ENCODE measurements at places on chromosomes 11 and 22.

GRCh38 chr11:112167145-112167544 is at the start of gene TEX12:
Gene TEX12, plus strand, starts transcription at chr11:112167372. Its CDS starts 1,897 bp downstream, at chr11:112169269.
- no peak for DNase-seq

DNA sequence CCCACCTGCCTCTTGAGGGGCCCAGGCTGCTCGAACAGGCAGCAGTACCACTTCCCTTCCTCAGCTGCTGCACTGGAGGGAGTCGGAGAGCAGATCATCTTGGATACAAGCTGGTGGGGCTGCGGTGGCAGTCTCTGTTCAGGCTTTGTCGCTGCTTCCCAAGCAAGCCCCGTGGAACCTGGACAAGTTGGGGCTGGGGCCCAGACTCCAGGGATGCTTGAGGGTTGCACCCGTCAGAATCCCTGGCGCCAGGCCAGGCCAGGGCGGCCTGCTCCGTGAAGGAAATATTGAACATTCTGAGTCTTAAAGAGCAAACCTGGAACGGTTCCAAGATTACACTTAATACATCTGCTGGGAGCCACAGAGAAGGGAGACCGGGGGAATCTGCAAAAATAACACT is 310.1 kb upstream of the SORL1-AS1 start:
- DNase-seq = no peak

GRCh38 chr11:117704395-117705100 is 92.5 kb downstream of the DSCAML1 start:
- no peak for DNase-seq

DNA sequence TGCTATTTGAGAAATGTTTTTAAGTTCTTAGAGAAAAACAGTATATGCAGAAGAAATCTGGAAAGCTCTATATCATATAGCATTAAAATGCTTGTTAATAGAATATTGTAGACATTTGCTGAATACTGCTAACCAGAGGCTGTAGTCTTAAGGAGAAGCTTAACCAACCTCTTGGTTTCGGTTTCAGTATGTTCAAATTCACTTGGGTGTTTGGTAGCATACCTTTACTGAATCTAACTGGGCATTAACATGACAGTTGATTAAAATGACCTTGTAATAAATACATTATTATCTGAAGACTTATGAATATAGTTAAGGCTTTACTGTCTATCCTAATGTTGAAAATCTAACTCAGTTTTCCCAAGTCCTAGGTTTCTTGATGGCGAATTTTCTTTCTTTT is 5.4 kb downstream of the PCF11 start:
- DNase-seq = no peak

DNA sequence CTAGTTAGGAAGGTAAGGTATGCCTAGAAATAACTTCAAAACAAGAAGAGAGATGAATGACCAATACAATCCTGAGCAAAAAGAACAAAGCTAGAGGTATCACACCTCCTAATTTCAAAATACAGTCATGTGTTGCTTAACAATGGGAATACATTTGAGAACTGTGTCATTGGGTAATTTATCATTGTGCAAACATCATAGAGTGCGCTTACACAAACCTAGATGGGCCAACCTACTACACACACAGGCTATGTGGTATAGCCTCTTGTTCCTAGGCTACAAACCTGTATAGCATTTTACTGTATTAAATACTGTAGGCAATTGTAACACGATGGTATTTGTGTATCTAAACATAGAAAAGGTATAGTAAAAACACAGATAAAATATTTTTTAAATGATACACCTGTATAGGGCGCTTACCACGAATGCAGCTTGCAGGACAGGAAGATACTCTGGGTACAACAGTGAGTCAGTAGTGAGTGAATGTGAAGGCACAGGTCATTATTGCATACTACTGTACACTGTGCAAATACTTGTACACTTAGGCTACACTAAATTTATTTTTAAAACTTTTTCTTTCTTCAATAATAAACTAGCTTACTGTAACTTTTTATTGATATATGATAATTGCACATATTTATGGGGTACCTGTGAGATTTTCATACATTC is 48.2 kb downstream of the STK33 start:
- DNase-seq = no peak

DNA sequence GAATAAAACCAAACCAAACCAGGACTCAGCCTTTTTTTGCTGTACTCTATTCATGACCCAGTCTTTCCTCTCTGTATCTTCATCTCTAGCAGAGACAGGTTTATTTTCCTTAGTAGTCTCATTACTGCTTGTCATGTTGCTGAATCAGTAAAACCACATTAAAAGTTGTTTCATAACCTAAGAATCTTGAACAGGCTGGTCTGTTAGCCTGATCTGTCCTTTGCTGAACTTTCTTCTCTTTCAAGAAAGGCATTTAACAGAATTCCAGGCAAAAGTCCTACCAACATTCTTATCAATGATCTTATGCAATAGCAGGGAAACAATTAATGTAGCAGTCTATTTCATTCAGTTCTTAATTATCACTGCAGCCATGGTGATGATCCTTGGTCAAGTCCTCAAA is 197.7 kb downstream of the CASP12 start:
- DNase-seq = peak; percentile 28

DNA sequence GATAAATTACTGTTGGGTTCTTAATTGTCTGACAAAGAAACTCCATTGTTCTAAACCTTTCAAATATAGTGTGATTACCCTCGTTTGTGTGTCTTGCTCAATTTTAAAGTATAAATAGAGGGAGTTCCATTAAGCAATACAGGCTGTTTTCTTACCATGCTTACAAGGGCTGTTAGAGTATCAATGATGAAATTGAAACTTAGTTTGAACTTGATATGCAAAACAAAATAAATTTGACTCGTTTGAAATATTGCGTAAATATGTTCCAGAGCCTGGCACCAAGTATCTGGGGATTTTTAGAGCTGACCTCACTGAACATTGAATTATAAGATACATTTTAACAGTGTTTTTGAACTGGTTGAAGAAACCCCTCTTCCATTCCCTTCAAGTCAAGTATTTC is 31.7 kb downstream of the TEAD1 start:
- no peak for DNase-seq

GRCh38 chr11:90908074-90908473 is 685.2 kb upstream of the CHORDC1 start:
- DNase-seq = no peak

- peak; percentile 21 for DNase-seq
Measured at GRCh38 chr11:124763156-124763947, 1.3 kb upstream of the ESAM start.

DNA sequence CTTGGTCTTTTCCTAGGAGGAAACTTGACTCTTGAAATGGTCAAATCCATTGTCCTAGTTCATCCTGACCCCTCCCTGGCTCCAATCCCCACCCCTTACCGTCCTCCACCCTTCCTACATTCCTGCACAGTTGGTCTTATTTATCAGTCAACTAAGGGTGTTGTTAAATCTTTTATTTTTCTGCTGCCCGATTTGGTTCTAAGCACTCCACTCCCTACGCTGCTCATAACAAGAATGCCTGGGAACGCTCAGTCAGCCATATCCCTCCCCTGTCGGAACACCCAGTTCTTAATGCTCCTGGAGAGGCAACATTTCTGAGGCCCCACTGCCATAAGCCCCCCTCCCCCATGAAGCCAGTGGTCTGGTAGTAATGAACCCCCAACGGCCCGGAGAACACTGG is 9.7 kb downstream of the EHF start:
- no peak for DNase-seq

GRCh38 chr22:35540595-35541253 is at the start of gene RASD2:
Gene RASD2, plus strand, starts transcription at chr22:35540831. Its CDS starts 5,979 bp downstream, at chr22:35546810.
- DNase-seq = peak; percentile 42

GRCh38 chr11:8962841-8963240 is 1.4 kb downstream of the TMEM9B start:
- no peak for DNase-seq

DNA sequence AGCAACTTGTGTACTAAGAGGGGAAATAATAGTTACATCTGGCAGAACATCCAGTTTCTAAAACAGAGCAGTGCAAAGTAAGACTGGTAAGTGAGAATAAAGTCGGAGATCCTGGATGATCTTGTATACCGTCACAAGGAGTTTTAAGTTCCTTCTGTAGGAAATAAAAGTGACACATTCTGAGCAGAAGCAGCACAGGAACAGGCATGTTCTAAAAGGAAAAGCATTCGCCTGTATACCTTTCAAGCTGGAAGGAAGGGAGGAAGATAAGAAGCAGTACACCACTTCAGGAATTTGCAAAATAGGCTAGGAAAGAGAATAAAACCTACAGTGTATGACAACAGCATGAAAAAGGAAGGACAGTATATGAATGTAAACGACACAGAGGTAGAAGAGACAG is 106.2 kb upstream of the TP53AIP1 start:
- no peak for DNase-seq

GRCh38 chr22:49380828-49381114 is 446.9 kb downstream of the BRD1 start:
- no peak for DNase-seq

GRCh38 chr22:45650721-45651120 is 20.9 kb upstream of the ATXN10 start:
- no peak for DNase-seq

DNA sequence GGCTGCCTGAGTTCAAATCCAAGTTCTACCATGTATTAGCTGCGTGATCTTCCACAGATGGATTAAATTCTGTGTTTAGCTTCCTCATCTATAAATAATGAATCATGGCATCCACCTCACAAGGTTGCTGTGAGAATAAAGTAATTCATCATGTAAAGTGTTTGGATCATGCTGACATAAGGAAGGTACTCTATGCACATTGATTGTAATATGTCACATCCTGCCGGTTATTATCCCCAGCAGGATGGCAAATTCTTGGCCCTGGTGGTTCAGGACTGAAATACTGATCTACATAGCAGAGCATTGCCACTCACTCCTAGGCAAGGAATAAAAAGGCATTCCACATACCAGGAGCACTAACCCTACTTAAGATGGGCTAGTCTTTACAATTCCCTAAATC is 40.8 kb downstream of the LGR4 start:
- no peak for DNase-seq

DNA sequence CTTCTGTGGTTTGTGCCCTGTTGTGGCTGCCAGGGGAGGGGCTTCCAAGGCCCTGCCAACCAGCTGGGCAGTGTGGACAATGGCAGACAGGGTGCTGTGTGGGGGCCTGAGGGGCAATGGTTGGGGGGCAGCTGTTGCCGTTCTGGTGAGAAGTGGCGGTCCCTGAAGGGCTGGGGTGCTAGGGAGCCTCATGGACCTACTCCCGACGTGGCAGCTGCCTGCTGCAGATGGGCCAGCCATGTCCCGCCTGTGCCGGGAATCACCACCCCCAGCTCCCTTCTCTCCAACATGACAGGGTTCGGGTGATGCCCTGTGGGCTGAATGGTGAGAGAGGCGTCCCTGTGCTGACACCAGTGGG is 74.2 kb downstream of the KCNQ1 start:
- no peak for DNase-seq

DNA sequence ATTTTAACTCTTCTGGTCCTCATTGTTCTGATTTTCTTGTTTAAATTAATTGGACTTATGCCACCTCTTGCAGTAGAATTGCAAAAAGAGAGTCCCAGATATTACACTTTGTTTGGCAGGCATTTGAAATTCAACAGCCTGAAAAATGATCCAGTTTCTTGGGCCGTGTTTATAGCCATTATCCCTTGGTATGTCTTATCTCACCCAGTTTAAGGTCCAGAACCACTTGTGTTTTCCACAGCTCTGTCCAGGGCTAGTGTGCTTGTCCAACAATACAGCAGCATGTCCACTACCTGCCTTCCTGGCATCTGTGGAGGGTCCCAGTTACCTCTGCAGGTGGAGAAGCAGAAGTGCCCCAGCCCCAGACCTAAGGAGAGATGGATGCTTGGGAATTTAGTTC is 397.4 kb downstream of the SOX6 start:
- no peak for DNase-seq

GRCh38 chr11:66190786-66191185 is 77.7 kb upstream of the RAB1B start:
- no peak for DNase-seq

DNA sequence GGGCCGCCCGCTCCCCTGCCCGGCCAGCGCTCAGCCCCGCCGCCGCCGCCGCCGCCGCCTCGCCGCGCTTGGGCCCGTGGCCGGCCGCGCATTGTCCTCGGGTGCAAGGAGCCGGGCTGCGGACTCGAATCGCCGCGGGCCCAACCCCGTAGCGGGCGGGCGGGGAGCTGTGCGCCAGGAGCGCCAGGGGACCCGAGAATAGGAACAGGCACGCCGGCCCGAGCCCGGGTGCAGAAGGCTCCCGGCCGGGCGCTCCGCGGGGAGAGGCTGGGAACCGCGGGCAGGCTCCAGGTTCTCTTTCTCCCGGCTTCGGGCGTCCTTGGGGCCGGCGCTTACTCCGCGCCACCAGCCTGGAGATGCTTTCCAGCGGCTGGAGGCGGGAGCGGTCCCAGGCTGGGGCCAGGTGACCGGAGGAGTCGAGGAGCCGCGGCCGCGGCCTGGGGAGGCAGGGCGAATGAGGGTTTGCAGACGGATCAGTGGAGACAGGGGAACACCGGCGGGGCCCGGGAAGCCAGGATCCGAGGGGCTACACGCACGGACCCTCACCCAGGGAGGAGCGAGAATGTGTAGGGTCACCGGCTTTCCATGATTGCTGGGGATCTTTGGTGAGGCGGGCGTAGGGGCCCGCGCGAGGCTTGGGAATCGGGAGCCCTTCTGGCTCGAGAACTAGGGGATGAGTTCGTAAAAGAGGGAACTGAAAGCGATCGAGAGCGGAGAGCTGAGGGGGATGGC is 726 bp downstream of the PKNOX2 start:
- no peak for DNase-seq

DNA sequence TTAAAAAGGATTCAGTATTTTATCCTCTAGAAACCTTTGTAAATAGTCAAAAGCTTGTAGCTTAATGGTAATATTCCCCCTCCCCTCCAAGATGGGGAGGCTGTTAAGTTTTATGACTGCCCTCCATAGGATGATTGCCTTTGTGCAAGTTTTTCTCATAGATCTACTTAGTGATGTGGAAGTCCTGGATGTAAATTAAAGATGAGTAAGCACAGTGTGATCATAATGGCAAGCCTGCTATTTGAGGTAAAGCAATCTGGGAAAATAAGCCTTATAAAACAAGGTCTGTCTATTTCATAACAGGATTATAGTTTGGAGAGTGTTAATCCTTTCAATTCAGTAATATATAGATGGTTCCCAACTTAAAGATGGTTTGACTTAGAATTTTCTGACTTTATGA is 216.3 kb downstream of the DDX10 start:
- DNase-seq = no peak

- peak; percentile 38 for DNase-seq
Measured at GRCh38 chr22:48444320-48445112, 1383.2 kb downstream of the BRD1 start.

DNA sequence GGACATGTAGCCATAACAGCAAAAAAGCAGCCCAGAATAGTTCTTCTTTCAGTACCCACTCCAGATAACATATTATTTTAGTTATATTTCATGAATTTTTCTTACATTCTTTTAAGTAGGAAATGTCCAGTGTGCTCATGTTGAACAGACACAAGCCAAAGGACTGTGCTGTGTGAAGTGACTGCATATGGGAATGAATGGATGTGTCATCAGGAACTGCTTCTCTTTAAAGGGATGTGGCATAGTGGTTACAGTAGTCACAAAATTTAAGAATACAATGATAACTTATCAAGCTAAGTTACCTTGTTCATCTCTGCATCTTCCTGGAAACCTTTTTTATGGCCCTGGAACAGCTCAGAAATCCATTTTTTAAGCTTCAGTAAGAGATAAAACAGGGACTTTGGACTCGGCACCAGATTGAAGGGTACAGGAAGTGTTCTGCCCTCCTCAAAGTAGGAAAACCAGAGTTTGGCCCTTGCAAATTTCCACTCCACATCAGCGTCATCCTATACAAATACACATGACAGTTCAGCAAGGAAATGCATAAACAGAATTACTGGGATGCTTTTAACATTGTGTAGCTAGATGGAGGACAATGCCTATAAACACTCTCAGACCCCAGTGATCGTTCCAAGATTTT is 112.8 kb downstream of the TRPC6 start:
- DNase-seq = no peak
